ENCODE measurements at places on chromosomes 16 and 17. TPM values are rescaled to one million over a fixed set of nuclear protein-coding genes. Genes with fewer than 3 reads are reported as not detected.

Gene ABCC11
- 0.07 TPM for total RNA-seq

Gene ABCA8
- 4.7 TPM for total RNA-seq

Gene MYH11
- not detected for total RNA-seq

Gene CTRB1
- not detected for total RNA-seq

Gene CLEC3A
- total RNA-seq, result not detected

Gene CKLF
- total RNA-seq, result 36.3 TPM

Gene ATP2A1
- 1.5 TPM for total RNA-seq

Gene TVP23B
- 47.7 TPM for total RNA-seq

Gene ABCC3
- total RNA-seq, result 10.6 TPM

DNA sequence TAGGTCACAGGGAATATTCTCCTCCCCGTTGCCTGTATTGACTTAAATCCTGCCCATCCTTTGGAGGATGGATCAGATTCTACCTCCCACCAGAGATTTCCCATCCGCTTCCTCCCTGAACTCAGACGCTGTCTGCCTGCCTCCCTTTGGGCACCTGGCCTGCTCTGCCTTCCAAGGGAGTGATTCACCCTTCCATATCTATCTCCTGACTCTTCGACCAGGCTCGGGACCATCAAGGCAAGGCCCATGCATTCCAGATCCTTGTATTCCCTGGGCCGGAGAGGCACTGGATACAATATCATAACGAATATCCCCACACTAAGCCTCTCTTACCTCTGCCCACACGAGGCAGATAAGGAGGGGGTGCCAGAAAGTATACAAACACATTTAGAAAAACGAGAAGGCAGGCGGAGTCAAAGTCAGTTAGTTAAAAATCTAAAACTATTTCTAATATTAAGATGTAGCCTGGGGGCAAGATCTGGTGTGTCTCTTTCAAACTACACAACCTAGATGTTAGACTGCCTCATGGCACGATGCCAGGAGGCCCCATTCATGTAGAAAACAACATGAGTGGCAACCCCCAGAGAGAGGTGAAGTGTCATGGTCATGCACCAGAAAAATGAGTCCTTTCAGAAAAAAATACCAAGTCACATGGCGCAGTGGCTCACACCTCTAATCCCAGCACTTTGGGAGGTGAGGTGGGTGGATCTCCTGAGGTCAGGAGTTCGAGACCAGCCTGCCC lies 9.2 kb downstream of the PMP22 start:
- no peak overlapping the region for H3K27ac ChIP-seq
- H3K4me3 ChIP-seq, result no peak overlapping the region
- H3K4me1 ChIP-seq, result peaks cover 17% of the 10 kb centered on the region
- DNase-seq, result no peak
- H3K27me3 ChIP-seq, result peaks cover 50% of the 10 kb centered on the region

DNA sequence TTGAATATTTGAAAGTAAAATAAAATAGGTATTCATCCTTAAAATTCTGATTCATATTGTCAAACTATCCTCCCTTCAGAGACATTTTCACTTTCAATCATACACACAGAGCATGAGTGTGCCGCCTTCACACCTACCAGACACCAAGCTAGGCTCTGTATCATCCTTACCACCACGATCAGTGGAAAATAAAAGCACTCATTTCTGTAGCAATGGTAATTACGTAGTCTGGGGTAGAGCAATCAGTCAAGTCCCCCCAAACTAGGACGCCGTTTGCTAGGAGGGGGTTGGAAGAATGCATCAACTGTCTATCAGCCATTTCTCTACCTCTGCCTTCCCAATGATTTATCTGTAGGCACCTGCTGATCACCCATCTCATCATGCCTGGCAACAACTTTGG lies 84.6 kb upstream of the GRIN2A start:
- H3K27ac ChIP-seq, result no peak overlapping the region
- DNase-seq, result no peak
- H3K36me3 ChIP-seq, result no peaks in the 10 kb centered on the region
- no peak overlapping the region for H3K4me3 ChIP-seq
- no peaks in the 10 kb centered on the region for H3K4me1 ChIP-seq

- no peaks in the 10 kb centered on the region for H3K4me1 ChIP-seq
- DNase-seq, result no peak
- no peak overlapping the region for H3K27ac ChIP-seq
- no peak overlapping the region for H3K4me3 ChIP-seq
Observed at GRCh38 chr16:80775450-80775849, 28.9 kb downstream of the CDYL2 start.

- H3K4me1 ChIP-seq, result no peaks in the 10 kb centered on the region
- DNase-seq, result peak; percentile 85
- peaks cover 17% of the 10 kb centered on the region for H3K27me3 ChIP-seq
- no peak overlapping the region for H3K27ac ChIP-seq
- H3K36me3 ChIP-seq, result no peaks in the 10 kb centered on the region
- H3K4me3 ChIP-seq, result no peak overlapping the region
Observed at GRCh38 chr17:80441133-80441578, 26.2 kb downstream of the ENDOV start.

- no peak overlapping the region for H3K4me3 ChIP-seq
- peaks cover 14% of the 10 kb centered on the region for H3K27me3 ChIP-seq
- no peak overlapping the region for H3K27ac ChIP-seq
- peaks cover 4% of the 10 kb centered on the region for H3K36me3 ChIP-seq
- H3K4me1 ChIP-seq, result peaks cover 16% of the 10 kb centered on the region
- DNase-seq, result no peak
Observed at GRCh38 chr17:6439951-6440350, 4.3 kb upstream of the PIMREG start.

GRCh38 chr17:37301288-37301687 lies 74.5 kb upstream of the C17orf78 start:
- peaks cover 11% of the 10 kb centered on the region for H3K36me3 ChIP-seq
- DNase-seq, result no peak
- H3K4me1 ChIP-seq, result peaks cover 30% of the 10 kb centered on the region
- no peak overlapping the region for H3K4me3 ChIP-seq
- no peaks in the 10 kb centered on the region for H3K27me3 ChIP-seq
- peak overlapping the region; percentile 59 for H3K27ac ChIP-seq

DNA sequence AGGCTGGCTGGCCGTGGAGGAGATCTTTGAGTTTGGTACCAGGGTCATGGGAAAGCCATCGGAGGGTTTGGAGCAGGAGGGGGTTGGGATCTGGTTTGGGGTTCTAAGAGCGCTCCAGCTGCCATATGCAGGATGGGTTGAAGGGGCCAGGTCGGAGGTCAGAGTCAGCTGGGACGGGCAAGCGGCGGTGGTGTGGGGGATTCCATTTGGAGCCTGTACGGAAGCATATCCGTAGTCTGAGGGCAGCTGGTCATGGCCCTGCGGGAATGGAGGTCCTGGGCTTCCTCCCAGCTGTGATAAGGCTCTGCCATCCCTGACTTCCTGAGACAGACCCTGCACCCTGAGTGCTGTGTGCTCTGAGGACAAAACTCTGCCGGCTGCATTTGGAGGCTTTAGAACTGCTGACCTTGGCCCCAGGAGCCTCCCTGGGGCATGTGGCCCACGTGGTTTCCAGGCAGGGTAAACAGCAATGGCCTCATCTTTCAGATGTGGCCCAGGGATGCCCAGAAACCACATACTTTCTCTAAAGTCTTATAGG lies 46.5 kb downstream of the ATP2C2 start:
- no peaks in the 10 kb centered on the region for H3K36me3 ChIP-seq
- no peak overlapping the region for H3K27ac ChIP-seq
- H3K4me1 ChIP-seq, result peaks cover 27% of the 10 kb centered on the region

DNA sequence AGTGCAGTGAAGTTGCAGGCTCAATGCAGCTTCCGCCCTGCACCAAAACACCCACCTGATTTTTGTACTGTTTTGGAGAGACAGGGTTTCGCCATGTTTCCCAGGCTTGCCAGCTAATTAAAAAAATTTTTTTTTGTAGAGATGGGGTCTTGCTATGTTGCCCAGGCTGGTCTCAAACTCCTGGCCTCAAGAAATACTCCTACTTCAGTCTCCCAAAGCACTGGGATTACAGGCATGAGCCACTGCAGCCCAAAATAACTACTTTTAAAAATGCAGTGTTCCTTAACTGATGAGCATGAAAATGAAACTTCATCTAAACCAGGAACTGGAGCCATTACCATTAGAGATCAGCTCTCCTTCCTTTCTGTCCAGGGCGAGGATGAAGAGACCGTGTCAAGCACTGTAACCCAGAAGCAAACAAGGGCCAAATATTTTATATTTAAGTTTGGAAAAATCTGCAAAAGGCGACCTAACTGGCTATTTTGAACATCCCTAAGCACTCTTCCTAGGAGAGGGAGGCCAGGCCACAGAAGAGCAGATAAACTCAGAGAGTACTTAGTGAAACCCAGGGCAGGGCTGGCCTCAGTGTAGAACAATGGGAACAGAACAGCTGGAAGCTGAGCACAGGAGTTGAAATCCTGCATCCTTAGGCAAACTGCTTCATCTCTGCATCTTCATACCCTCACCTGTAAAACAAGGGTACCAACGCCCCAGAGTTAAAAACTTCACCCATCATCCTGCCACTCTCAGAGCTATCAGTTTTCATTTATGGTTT lies 24.0 kb downstream of the CREBBP start:
- no peak for DNase-seq
- peaks cover 8% of the 10 kb centered on the region for H3K36me3 ChIP-seq
- H3K4me3 ChIP-seq, result no peak overlapping the region
- peak overlapping the region; percentile 43 for H3K27ac ChIP-seq
- no peaks in the 10 kb centered on the region for H3K27me3 ChIP-seq
- H3K4me1 ChIP-seq, result peaks cover 38% of the 10 kb centered on the region

GRCh38 chr17:77308861-77309726 lies 168.3 kb downstream of the SEC14L1 start:
- H3K4me1 ChIP-seq, result peaks cover 31% of the 10 kb centered on the region
- DNase-seq, result no peak
- H3K4me3 ChIP-seq, result no peak overlapping the region

DNA sequence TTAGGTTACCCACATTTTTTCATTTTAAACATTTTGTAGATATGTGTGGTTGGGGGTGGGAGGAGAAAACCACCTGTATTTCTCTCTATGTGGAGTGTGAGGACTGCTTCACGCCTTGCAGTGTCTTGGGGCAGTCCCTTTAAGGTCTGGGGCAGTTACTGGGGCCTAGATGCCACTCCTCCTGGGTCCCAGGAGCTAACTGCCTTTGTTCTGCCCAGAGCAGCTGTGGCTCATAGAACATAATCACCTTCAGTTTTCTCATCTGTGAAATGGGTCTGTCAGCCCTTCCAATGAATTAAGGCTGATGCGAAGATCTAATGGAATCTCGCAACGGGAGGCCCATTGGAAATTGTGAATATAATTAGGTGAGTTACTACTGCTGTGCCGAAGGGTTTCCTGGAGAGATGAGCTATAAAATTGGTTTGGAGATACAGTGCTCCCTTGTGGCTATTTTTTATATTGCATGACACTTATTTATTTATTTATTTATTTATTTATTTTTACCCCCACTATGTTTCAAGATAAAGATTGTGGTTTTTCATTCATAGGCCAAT lies 22.9 kb downstream of the DHRS7C start:
- H3K27me3 ChIP-seq, result peaks cover 33% of the 10 kb centered on the region
- H3K36me3 ChIP-seq, result no peaks in the 10 kb centered on the region
- no peak overlapping the region for H3K27ac ChIP-seq
- DNase-seq, result no peak

- H3K4me3 ChIP-seq, result peak overlapping the region; percentile 80
- peaks cover 26% of the 10 kb centered on the region for H3K4me1 ChIP-seq
- DNase-seq, result no peak
- H3K27ac ChIP-seq, result no peak overlapping the region
- peaks cover 2% of the 10 kb centered on the region for H3K36me3 ChIP-seq
Observed at GRCh38 chr17:40442392-40443195, 656 bp upstream of the IGFBP4 start.

DNA sequence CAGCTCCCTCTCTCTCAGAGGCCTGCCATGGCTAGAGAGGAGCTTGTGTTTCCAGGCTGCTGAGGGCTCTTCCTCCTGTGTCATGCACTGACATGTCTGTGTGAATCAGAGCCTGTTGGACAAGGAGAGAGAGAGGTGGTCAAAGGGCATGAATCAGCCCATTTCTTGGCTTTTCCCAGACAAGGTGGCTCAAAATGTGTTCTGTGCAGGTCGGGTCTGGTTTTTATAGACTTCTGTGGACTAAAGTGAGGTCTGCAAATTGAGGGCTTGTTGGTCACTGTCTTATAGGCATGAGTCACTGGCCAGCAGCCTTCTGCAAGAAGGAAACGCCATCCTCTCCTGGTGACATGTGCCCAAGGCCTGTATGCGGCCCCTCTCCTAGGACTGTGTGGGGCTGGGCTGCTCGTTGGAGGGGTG lies 97.9 kb downstream of the FOXL1 start:
- H3K4me3 ChIP-seq, result no peak overlapping the region
- DNase-seq, result no peak
- H3K27me3 ChIP-seq, result peaks cover 6% of the 10 kb centered on the region
- peaks cover 3% of the 10 kb centered on the region for H3K36me3 ChIP-seq
- peaks cover 17% of the 10 kb centered on the region for H3K4me1 ChIP-seq

DNA sequence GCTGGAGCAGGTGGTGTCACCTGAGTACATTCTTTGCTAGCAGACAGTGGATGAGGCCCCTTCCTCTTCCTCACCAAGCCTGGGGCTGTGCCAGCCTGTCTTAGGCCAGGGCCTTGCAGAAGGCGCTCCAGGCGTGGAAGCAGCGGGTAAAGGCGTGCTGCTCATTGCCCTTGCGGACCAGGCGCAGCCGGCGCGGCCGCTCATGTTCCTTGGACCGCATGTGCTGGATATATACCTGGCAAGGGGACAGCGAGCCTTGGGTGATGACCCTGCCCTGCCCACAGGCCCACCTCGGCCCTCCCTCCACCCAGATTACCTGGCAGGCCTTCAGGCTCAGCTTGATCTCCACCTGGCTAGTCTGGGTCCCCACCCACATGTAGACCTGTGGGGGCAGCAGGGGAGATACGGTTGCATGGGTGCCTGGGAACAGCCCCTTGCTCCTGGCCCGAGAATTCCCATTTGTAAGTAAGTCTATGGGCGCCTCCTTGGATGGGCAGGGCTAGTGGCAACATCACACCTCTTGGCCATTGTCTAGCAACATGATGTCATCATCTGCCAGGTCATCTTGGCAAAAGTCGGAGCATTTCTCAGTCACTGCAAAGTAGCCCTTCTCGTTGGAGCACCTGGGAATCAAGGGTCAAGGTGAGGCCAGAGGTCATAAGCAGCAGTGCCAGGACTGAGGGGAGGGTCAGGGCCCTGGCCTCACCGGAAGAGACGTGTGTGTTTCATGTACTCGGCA lies 13.3 kb downstream of the FLII start:
- no peaks in the 10 kb centered on the region for H3K27me3 ChIP-seq
- no peak overlapping the region for H3K27ac ChIP-seq
- no peak overlapping the region for H3K4me3 ChIP-seq
- DNase-seq, result no peak
- H3K36me3 ChIP-seq, result peaks cover 8% of the 10 kb centered on the region

GRCh38 chr17:80219013-80219762 lies 945 bp downstream of the SGSH start:
- H3K36me3 ChIP-seq, result peaks cover 13% of the 10 kb centered on the region
- no peaks in the 10 kb centered on the region for H3K27me3 ChIP-seq
- H3K4me3 ChIP-seq, result peak overlapping the region; percentile 94
- H3K4me1 ChIP-seq, result peaks cover 16% of the 10 kb centered on the region
- peak overlapping the region; percentile 94 for H3K27ac ChIP-seq

Measured in type B pancreatic cell (in vitro differentiated cells).